ENCODE measurements at places on chromosomes 1 and 21.

DNA sequence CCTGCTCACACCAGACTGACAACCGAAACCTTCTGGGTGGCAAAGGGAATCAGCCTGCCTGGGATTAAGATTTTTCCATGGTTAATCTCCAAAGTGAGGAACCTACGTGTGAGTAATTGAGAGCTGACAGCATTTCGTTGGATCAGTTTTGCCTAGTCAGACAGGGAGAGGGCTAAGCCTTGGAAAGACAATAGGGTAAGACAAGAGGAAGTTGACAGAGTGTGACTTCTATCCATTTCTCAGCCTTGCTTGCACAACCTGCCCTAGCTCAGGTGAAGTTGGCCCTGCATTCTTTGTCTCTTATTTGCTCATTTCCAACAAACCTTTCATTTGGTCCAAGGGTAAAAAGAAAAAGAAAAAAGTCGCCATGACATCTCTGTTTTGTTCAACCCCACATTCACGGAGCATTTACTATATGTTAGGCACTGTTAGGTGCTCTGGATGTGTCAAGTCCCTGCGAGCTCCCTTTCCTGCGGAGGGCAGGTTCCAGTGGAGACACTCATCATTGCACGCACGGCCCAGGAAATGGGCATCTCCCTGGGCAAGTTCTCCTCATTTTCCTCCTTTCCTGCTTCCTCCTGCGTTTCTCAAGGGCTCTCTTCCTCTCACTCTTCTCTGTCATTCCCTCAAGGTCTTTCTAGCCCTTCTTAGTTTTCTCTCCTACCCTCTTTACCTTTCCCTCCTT, 23.3 kb downstream of the KIRREL1 start:
- DNase-seq = no peak

GRCh38 chr1:3000214-3000613, 21.1 kb upstream of the ACTRT2 start:
- no peak for DNase-seq

GRCh38 chr1:231512147-231512698, 16.2 kb upstream of the TSNAX start:
- peak; percentile 89 for DNase-seq

DNA sequence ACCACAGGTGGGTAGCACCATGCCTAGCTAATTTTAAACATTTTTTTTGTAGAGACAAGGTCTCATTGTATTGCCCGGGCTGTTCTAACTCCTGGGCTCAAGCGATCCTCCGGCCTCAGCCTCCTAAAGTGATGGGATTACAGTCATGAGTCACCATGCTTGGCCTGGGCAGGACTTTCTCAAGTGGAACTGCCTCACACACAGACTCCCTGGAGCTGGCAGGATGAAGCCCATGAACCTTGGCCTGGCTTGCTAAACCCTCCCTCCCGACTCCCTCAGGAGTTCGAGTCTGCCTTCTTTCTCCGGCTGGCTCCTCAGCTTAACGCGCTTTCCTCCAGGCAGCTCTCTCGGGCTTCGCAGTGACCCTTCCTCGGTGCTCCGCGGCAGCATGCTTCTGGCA, 7.7 kb upstream of the ECE1 start:
- peak; percentile 37 for DNase-seq

GRCh38 chr1:208273386-208274017, 29.3 kb upstream of the PLXNA2 start:
- no peak for DNase-seq

DNA sequence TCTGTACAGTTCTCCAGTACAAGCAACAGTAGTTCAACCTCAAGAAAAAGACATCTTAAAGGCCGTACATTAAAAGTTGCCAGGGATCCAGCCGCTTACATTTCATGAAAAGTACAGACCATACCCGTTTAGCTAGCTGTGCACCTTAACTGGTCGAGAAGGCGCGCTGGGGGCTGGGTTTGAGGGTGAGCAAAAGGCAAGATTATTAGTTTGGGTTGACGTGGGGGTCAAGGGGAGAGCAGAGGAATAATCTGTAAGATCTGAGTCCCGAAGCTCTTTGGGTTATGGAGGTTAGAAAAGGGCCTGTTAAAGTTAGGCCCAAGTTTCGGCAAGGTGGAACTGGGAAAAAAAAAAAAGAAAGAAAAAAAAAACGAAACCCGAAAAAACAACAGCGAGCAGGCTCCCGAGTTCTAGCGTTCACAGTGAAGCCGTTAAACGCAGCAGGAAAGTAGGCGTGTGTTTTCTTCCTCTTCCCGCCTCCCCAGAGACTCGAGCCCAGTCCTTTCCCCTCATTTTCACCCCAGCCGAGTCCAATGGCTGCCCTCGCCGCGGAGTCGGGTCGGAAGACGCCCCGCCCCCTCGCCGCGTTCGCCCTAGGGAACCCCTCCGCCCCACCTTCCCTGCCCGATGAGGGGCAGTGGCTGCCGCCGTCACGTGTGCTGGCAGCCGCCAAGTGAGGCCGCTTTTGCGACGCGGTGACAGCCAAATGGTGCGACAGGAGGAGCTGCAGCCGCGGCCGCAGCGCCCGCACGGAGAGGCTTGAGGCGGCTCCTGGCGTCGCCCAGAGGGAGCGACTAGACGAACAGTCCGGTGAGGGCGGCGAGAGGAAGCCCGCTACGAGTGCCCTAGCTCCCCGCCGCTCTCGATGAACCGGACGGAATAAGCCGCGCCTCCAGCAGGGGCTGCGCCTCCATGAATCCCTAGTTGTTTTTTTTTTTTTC, at the start of gene PKN2:
Gene PKN2 (plus strand): TSS at position 733 of the 941 bp plus-strand sequence. CDS start 308 bp downstream, outside the sequence.
- peak; percentile 99 for DNase-seq

GRCh38 chr1:184197831-184198230, 146.3 kb downstream of the TSEN15 start:
- no peak for DNase-seq

GRCh38 chr1:165063181-165063965, 293.1 kb downstream of the LMX1A start:
- no peak for DNase-seq

DNA sequence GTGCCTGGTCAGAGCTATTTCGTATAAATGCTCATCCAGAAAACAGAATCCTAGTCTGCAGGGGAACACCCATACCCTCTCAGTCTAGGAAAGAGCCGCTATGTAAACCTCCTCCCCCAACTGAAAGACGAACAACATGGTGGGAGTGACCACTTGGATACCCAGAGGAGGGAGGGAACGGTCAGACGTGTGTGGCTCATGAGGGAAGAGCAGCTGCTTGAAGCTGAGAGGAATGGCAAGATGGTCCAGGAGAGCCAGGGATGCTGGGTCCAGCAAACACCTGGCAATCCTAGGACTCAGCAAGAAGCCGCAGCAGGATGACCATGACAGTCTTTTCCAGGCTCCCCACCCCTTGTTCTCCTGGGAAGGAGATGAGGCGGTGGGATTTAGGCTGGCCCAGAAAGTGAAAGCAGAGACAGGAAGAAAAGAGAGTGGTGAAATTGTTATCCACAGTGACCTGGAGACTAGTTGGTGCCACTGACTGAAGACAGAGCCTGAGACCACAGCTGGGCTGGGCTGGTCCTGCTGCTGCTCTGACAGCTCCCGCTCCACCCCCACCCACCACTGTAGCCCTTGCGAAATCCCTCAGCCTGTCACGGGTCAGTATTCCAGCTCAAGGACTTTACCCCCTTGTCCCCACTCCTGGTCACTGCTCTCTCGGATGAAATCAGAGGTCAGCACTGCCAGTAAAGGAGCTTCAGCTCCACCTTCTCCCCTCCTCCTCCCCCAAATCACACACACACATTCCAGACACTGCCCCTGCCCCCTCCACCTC, 3.6 kb downstream of the CERS2 start:
- no peak for DNase-seq

- peak; percentile 30 for DNase-seq
These were observed 90.8 kb downstream of the GTF2B start for GRCh38 chr1:88800382-88801051.

DNA sequence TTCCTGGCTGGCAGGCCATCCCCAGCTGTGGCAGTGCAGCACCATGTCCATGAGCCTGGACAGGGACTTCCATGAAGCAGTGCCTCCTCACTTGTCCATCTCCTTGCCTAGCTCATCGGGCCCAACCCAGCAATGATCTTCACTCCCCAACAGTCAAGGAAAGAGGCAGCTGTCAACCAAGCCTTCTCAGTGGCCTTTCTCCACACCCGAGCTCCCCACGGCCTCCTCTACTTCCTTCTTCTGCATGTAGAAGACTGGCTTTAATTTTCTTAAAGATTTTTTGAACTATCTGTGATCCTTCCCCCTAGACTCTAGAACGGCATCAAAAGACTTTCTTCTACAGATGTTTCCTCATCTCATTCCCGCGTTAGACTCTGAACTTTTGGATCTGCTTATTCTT, 65.5 kb upstream of the COA6 start:
- DNase-seq = no peak

DNA sequence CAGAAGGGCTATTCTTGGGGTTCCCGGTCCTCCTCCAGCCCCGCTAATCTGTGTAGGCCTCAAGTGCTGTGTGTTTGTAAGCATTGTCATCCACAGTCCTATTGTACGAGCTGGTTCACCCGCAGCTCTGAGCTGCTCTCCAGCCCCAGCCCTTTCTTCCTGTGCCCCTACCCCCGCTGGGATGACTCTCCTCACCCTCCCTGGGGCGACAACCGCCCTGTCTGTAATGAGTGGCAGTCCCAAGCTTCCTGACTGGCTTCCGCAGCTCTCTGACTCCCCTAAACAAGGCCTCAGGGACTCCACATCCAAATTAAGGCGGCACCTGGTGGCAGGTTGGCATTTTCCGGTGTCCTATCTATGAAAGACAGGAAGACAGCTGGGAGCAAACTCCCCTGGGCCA, 45.8 kb downstream of the TFF3 start:
- no peak for DNase-seq

DNA sequence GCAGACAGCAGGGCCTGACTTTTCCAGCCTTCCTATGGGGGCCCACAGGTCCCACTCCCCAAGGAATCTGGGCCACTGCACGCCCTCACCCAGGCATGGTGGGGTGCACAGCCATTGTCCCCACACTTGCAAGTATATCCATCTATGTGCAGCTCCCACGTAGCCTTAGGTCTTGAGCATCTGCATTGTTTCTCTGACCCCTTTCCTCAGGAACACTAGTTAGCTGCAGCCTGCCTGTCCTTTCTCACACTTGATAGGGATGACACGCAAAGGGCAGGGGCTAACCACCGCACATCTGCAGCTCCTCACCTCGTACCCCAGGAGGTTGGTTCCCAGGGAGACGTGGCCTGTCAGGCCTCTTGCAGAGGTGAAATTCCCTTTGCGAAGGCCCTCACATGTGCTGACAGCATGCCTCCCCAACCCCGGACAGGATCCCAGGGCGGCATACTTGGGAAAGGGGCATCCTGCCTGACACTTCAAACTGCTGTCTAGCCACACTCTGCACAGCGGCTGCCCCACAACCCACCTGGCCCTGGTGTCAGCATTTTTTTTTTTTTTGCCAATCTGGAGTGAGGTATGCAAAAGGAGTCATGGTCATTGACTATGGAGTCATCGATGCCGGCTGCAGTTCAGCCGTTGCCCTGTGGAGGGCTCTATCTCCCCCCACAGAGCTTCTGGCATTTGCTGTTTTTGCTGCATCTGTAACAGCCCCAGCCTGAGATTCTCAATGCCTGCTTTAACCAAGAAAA, 5.0 kb downstream of the JMJD4 start:
- DNase-seq = peak; percentile 65

DNA sequence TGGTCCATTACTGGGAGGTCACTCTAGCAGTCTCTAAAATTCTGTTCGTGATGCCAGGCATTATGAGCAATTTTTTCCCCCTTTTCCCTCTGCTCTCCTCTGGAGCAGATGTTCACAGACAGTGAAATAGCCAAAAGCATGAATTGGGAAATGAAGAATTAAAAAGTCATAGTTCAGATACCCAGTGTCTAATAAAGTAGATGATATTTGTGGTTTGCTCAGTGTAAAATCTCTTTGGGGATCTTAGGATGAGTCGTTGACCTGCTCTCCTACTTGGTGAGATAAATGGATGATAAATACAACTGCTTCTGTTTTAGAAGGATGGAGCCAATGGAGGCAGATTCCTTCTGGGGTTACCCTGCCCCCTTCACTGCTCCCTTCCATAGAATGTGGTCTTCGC, 56.3 kb downstream of the KIAA0040 start:
- no peak for DNase-seq
